ENCODE measurements at places on chromosomes 5 and 9. TPM values are rescaled to one million over a fixed set of nuclear protein-coding genes. Genes with fewer than 3 reads are reported as not detected.

The DOCK8 gene
- not detected for total RNA-seq

The VCAN gene
- total RNA-seq = 160 TPM

The GPR150 gene
- 1.6 TPM for total RNA-seq

The EQTN gene
- not detected for total RNA-seq

The PNPLA7 gene
- total RNA-seq = 0.17 TPM

The CA9 gene
- total RNA-seq = 2.4 TPM

The MRPL50 gene
- 13.5 TPM for total RNA-seq

DNA sequence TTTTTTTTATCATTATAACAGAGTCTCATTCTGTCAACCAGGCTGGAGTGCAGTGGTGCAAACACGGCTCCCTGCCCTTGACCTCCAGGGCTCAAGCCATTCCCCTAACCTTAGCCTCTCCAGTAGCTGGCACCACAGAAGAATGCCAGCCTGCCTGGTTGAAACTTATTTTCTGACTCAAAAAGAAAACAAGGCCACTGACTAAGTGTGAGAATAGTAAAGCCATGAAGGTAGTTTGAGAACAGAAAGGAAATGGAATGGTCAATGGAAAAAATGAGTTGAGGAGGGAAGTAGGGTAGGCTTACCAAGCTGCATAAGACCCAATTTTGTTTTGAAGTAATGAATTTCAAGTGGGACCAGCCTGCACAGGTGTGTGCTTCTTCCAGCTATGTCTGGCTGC is 82.8 kb upstream of the RORB start:
- no peak for DNase-seq

DNA sequence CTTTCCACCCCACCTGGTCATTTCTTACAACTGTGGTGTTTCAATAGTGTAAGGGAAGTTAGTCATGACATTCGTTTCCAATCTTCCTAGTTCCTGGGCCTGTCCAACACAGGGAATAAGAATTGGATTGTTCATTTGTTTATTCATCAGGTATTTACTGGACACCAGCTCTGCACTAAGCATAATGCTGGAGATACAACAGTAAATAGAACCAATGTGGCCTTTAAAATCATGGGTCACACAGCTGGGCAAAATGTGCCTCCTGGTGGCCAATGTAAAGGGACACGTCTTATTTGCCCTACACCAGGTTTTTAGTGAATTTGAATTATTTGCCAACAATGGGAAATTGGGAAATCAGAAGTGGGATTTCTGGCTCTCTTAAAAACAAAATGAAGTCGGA is 10.4 kb downstream of the ABLIM3 start:
- no peak for DNase-seq

DNA sequence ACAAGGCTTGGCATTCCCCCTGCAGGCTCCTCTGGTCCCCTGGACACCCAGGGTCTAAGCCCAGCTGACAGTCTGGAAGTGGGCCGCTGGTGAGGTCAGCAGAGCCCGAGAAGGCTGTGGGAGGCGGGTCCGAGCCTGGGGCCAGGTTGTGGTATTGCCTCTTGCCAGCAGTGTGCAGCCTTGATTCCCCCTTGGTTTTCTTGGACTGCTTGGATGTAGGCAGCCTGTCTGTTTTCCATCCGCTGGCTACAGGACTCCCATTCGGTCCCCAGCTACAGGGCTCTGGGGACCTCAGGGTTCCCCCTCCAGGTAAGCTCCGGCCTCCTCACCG is 1.6 kb downstream of the AIF1L start:
- no peak for DNase-seq

- no peak for DNase-seq
Measured at GRCh38 chr9:129422843-129423192, 198.1 kb downstream of the C9orf50 start.

- no peak for DNase-seq
Measured at GRCh38 chr9:14761584-14761983, 39.1 kb upstream of the CER1 start.

DNA sequence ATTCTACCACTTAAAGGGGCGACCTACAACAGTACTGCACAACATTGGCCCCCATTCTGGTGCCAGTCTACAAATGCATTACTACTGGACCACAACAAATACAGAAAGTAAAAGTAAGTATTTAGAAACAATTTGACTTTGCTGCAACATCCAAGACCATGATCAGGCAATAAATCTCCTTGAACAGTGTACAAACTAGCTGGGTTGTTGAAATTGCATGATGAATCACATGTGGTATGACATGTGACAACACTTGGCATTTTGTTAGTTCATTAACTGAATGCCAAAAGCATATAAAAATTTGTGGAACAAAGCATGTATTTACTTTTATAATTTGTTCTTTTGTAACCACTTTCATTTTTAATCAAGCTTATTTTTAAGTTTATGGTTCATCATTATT is 270.5 kb downstream of the NFIB start:
- DNase-seq = peak; percentile 53

DNA sequence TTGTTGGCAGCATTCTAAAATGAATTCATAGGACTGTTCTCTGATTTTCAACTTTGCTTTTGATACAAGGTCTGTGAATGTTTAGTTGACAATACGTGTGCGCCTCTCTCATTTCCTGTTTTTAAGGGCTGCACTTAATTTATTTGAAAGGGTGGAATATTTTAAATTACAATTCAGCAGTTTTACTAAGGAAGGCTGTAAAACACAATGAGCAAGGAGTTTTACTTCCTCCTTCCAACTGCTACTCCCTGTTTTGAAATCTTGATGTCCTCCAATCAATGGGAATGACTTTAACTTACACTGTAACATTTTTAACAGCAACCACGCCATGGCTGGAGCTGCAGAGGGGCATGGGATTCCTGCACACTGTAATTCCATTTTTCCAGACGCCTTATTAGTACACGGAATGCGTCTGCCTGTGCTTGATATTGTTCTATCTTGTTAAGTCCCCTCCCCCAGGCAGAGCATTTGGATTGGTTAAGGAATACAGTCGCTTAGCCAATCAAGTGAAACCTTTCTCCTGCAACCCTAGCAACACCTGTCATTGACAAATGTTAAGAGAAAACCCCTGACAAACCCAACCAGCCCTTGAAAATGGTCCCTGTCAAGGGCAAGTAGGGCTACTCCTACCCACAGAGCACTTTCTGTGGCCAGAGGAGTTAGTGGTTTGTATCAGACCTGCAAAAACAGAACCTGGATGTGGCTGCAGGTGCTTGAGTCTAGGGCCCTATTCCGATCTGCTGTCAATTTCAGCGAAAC is 12.5 kb upstream of the ZSWIM6 start:
- DNase-seq = no peak

DNA sequence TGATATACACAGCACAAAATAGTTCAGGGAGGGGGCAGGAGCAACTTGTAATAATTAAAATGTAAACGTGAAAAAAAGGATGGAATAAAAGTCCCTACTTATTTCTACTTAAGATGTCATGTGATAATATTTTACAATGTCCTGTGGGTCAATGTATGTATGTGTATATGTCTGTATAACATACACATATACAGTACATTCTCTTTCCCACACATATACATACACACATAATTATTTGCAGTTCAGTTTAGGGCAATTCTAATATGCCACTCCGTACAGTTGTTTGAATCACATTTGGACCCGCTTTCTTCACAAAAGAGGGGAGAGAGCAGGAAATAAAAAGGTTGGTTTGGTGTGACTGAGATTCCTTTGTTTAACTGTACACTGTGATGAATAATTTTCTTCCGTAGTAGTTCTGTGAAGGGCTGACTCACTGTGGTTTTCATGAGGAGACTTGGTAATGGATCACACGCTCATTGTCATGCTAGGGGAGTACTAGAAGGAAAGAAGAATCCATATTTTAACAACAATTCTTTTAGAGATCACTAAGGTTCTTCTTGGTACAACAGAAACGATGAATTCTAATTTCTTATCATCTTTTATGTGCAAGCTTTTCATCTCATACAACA is 26.2 kb upstream of the ACOT12 start:
- peak; percentile 96 for DNase-seq

GRCh38 chr5:132470010-132470392 is 20.6 kb downstream of the IRF1 start:
- DNase-seq = peak; percentile 50

- DNase-seq = peak; percentile 84
Measured at GRCh38 chr5:139474890-139475791, 4.3 kb downstream of the SMIM33 start.

- peak; percentile 59 for DNase-seq
Measured at GRCh38 chr9:116275418-116276195, 122.0 kb downstream of the PAPPA start.

DNA sequence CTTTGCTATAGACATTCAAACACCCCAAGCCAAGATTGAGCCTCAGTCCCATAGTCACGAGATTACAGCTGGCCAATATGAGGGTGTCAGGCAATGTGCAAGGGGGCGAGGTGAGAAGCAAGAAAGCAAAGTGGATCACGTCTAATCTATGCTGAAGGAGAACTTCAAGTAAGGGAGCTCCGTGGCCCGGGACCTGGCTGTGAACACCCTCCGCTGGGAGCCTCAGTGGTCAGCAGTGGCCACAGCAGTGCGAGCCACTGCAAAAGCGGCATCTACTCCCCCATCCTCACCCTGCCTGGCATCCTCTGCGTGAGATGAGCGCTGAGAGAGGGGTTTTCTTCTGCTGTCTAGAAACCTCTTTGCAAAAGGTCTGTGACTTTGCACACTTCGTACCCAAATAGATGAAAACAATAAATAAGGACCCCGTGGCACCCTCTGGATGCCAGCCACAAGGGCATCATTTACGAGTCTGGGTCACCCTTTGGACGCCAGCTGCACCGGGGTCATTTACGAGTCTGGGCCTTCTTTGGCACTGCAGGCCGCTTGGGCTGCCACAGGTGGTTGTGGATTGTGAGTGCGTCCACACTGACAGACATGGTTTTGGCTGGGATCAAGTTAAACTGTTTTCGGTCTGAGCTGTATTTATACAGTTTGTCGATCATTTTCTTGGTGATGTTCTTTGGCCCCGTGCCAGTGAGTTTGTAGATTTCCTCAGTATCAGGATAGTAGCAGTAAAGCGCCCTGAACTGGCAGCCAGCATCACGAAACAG is 96.4 kb downstream of the CAMSAP1 start:
- no peak for DNase-seq

GRCh38 chr9:10055886-10056395 is 556.9 kb downstream of the PTPRD start:
- no peak for DNase-seq

- no peak for DNase-seq
Measured at GRCh38 chr9:113652355-113653152, 189.0 kb downstream of the RGS3 start.
